ENCODE measurements at places on chromosomes 16 and 17. TPM values are rescaled to one million over a fixed set of nuclear protein-coding genes. Genes with fewer than 3 reads are reported as not detected.

KRT13 gene
- not detected for total RNA-seq

ORAI3 gene
- 8.8 TPM for total RNA-seq

ACSM2A gene
- total RNA-seq: not detected

SLC35G6 gene
- total RNA-seq: not detected

PRR35 gene
- not detected for total RNA-seq

MRPL45 gene
- total RNA-seq: 22.6 TPM

RTN4RL1 gene
- total RNA-seq: 6.2 TPM
